ENCODE measurements at places on chromosomes 5 and 9.
A peak's percentile ranks its signal among the peaks of the same experiment; 100 is the strongest.

DNA sequence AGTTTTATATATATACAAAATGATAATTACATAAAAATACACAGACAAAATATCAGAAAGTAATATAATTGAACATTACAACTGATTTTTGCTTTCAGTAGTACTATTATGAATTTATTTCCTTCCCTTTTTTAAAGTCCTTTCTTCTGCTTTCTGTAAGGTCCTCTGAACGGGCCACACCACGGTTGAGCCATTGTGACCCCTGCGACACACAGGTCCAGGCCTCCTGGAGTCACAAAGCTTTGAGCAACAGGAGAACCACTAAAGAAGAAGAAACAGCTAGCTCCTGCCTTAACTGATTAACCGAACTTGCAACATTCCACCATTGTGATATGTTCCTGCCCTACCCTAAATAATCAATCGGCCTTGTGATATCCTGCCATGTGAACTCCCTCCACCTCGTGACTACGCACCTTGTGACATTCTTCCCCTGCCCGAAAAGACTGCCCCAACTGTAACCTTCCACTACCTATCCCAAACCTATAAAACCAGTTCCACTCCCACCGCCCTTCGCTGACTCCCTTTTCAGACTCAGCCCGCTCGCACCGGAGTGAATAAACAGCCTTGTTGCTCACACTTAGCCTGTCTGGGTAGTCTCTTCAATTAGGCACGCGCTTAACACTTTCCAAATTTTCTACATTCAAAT is 375.0 kb upstream of the RFX3 start:
- DNase-seq, result no peak

- peak; percentile 72 for DNase-seq
Observed at GRCh38 chr5:149063017-149063687, at the start of gene SH3TC2. Gene SH3TC2 (minus strand): TSS chr5:149063062. CDS start chr5:149063022, 40 bp downstream.

- no peak for DNase-seq
Observed at GRCh38 chr5:106094204-106094607, 1576.5 kb downstream of the EFNA5 start.

DNA sequence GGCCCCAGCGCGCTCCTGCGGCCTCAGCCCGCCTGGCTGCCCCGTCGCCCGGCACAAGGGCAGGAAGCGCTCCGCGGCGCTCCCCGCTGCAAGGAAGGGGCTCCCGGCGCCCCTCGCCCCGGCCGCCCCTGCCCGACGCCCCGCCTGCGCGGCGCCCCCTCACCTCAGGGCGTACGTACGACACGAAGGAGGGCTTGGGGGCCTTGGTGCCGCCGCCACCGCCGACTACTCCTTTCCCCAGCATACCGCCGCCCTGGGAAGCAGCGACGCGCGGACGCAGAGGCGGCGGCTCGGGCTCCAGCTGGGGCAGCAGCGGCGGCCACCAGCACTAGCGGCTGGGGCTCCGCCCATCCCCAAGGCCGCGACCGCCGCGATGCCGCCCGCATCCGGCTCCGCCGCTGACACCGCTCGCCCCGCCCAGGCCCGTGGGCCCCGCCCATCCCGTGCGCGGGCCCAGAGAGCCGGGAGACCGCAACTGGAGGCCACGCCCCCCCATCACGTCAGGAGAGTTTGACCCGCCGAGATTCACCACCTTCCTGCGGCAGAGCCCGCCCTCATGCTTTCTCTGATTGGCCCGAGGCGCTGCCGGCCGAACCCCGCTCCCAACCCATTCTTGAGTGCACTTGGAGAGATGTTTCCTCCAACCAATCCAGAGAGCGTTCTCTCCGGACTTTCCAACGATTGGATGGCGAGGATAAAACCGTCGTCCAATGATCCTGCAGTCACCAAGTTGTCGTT is at the start of gene MTMR12:
Gene MTMR12 (minus strand): TSS at position 345 of the 738 bp plus-strand sequence. CDS start 101 bp downstream, at position 244.
- DNase-seq, result peak; percentile 98

DNA sequence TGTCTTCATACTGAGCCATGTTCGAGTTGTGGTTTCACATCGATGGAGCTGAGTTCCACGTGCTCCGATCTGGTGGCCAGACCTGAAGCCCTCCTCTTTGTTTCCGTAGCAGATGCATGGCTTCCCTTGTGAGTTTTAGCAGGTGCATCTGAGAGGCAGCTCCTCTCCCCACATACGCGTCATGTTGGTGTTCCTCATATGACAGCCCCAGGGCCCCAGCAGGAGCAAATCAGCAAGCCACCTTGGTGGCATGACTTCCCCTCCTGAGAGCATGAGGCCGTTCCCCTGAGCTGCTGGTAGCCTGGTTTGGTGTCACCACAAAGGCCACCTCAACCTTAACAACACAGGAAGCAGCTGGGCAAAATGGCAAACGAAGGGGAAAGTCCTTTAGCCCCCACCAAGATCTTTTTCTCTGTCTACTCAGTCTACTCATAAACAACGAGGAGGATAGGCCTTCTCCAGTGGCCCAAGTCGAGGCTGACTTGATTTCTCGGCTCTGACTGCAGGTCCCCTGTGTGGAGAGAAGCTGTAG is 5.9 kb downstream of the CYFIP2 start:
- DNase-seq, result no peak

DNA sequence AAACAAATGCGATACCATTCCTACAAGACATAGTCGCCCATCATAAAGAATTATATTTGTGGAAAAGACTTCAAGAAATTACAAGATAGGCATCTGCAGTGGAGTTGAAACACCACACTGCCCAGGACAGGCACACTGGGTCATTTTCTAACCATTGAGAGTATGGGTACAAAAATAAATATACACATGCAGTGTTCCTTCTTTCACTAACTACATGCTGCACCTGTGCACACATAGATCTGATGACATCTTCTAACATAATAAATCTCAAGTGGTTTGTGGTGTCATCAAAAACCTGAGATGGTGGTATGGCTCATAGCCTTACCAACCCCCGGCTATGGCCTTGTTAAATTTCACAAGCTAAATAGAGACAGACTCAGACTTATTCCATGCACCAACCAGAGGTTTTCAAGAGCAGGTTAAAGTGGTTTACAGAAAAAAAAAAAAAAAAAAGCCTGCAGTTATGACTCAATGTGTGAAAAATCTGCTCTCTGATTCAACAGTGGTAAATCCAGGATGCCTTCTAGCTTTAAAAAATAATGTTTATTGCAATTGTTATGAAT is 12.4 kb upstream of the NFIB start:
- no peak for DNase-seq

DNA sequence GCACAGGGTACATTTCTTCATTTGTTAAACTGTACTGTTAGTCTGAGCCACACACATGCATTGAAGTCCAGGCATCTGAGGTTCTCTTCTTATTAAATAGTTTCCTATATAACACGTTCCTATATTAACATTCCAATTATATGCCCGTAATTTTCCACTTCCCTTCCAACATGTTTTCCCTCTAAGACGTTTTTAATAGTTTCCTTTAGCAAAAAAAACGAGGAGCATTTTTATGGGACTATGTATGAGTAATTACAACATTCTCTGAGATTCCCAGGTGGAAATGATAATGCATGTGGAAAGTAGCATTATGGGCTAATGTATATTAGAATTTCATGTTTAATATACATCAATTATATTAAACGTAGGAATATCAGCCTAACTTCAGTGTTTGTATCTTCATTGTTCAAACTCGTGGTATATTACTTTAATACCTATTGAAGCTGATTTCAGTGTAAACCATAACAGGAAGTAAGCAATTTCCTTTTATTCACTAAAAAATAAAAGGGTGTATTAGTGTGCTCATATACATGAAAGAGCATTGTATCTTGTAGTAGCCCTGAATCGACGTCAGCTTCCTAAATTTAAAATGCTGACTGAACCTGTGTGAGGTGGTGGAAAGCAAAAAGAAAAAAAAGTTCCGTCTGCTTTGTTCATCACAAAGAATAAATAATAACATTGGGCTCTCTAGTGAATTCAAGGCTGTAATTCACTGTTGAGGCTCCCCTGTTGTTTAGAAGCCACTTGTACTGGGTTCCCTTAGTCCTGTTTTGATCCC is 11.3 kb downstream of the SMARCA2 start:
- no peak for DNase-seq
